ENCODE measurements at places on chromosomes 6 and 20. TPM values are rescaled to one million over a fixed set of nuclear protein-coding genes. Genes with fewer than 3 reads are reported as not detected.

IL17A gene
- not detected for total RNA-seq

MYLK2 gene
- not detected for total RNA-seq

ELOVL2 gene
- total RNA-seq = under 0.01 TPM

CCDC170 gene
- 0.24 TPM for total RNA-seq

GLO1 gene
- 145 TPM for total RNA-seq

WFDC2 gene
- 0.96 TPM for total RNA-seq

MYMX gene
- not detected for total RNA-seq

ZSCAN23 gene
- 1.9 TPM for total RNA-seq

SNX14 gene
- total RNA-seq = 112 TPM

SLC17A3 gene
- not detected for total RNA-seq

WFDC10B gene
- total RNA-seq = not detected

EYS gene
- total RNA-seq = under 0.01 TPM

KHDRBS2 gene
- total RNA-seq = not detected

HRH3 gene
- total RNA-seq = not detected

WTAP gene
- 87.0 TPM for total RNA-seq

KIAA1755 gene
- total RNA-seq = 0.21 TPM

BCAS1 gene
- total RNA-seq = not detected

NOX3 gene
- not detected for total RNA-seq

CST4 gene
- total RNA-seq = not detected

TTLL9 gene
- not detected for total RNA-seq

TRIM15 gene
- not detected for total RNA-seq

GHRH gene
- total RNA-seq = not detected

OTOR gene
- total RNA-seq = not detected

TOX2 gene
- not detected for total RNA-seq

NHSL1 gene
- 8.1 TPM for total RNA-seq
